ENCODE measurements at places on chromosomes 7 and 10.

- H3K27ac ChIP-seq = no peak overlapping the region
- no peaks in the 10 kb centered on the region for H3K36me3 ChIP-seq
- no peaks in the 10 kb centered on the region for H3K27me3 ChIP-seq
- no peaks in the 10 kb centered on the region for H3K4me1 ChIP-seq
Observed at GRCh38 chr7:94236960-94237359, 157.7 kb upstream of the COL1A2 start.

DNA sequence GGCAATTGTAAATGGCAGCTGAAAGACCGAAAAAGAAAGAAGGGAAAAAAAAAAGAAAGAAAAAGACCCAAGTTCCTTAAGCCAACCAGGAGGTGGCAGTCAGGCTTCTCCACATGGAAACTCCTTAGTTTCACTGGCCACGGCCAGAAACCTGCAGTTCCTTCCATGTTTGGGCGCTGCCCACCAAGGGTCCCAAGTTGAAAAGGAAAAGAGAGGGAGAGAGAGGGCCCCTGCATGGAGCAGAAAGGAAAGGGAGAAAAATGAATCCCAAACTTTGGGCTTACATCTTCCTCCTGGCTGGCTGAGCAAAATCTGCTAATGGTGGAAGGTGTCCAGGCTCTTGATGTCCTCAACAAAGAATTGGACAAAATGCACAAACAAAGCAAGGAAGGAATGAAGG lies 31.8 kb upstream of the ABCA13 start:
- DNase-seq = no peak
- H3K36me3 ChIP-seq = no peaks in the 10 kb centered on the region
- H3K4me1 ChIP-seq = no peaks in the 10 kb centered on the region
- H3K27me3 ChIP-seq = no peaks in the 10 kb centered on the region
- no peak overlapping the region for H3K27ac ChIP-seq
- H3K4me3 ChIP-seq = no peak overlapping the region

DNA sequence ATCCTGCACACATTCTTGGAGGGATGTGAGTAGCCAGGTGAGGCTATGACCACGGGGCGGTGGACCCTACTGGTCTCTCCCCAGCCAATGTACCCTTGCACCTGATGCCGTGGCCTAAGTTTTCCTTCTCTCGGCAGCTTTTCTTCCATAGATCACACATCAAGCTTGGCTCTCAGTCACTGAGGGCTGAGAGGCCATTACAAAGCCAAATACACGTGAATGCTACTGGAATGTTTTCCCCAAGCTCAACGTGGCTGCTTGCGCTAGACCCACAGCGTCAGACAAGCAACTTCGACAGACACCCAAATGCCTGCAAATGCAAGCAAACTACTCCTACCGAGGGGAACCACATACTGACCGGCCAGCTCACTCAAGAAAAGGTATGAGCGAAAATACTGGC lies 83.1 kb downstream of the PRPF18 start:
- peaks cover 13% of the 10 kb centered on the region for H3K36me3 ChIP-seq
- H3K4me1 ChIP-seq = no peaks in the 10 kb centered on the region
- H3K27me3 ChIP-seq = no peaks in the 10 kb centered on the region
- no peak overlapping the region for H3K4me3 ChIP-seq

GRCh38 chr10:62075912-62076311 lies 174.4 kb downstream of the ARID5B start:
- no peak for DNase-seq
- no peak overlapping the region for H3K27ac ChIP-seq
- no peak overlapping the region for H3K4me3 ChIP-seq
- peaks cover 18% of the 10 kb centered on the region for H3K4me1 ChIP-seq
- peaks cover 64% of the 10 kb centered on the region for H3K36me3 ChIP-seq

DNA sequence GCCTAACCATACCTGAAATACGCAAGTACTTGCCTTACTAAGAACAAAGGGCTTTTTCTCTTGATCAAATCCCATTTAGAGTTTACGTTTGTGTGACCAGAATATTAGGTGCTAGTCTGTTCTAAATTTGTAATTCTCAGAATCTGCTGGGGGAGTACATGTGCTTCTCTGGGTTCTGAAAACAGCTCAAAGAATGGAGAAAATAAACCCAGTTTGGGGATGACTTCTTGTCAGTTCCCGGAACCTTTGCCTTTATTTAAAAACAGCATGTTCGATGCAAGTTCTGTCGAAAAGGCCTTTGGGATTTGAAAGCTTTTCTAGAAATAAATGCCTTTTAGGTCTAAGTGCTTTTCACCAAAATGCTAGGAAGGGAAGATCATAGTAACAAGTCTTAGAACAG lies 147.0 kb downstream of the ARID5B start:
- peaks cover 17% of the 10 kb centered on the region for H3K36me3 ChIP-seq
- no peak for DNase-seq

- H3K4me3 ChIP-seq = no peak overlapping the region
- no peaks in the 10 kb centered on the region for H3K27me3 ChIP-seq
- DNase-seq = no peak
- no peaks in the 10 kb centered on the region for H3K4me1 ChIP-seq
Observed at GRCh38 chr7:135109562-135109961, 38.3 kb upstream of the TMEM140 start.

- H3K27ac ChIP-seq = no peak overlapping the region
- no peaks in the 10 kb centered on the region for H3K36me3 ChIP-seq
- no peak for DNase-seq
- peaks cover 12% of the 10 kb centered on the region for H3K4me1 ChIP-seq
- no peak overlapping the region for H3K4me3 ChIP-seq
Observed at GRCh38 chr7:146635205-146636032, 518.8 kb downstream of the CNTNAP2 start.

GRCh38 chr7:68892236-68892635 lies 706.0 kb upstream of the AUTS2 start:
- H3K27ac ChIP-seq = no peak overlapping the region
- H3K4me1 ChIP-seq = no peaks in the 10 kb centered on the region
- DNase-seq = no peak
- no peak overlapping the region for H3K4me3 ChIP-seq

- no peaks in the 10 kb centered on the region for H3K27me3 ChIP-seq
- H3K36me3 ChIP-seq = no peaks in the 10 kb centered on the region
- no peak for DNase-seq
- no peaks in the 10 kb centered on the region for H3K4me1 ChIP-seq
- H3K4me3 ChIP-seq = no peak overlapping the region
Observed at GRCh38 chr10:24448351-24448999, 239.5 kb downstream of the KIAA1217 start.

GRCh38 chr10:44962870-44963738 lies 3.5 kb downstream of the RASSF4 start:
- H3K4me1 ChIP-seq = peaks cover 44% of the 10 kb centered on the region
- H3K4me3 ChIP-seq = no peak overlapping the region
- H3K27ac ChIP-seq = peak overlapping the region; percentile 56
- H3K36me3 ChIP-seq = no peaks in the 10 kb centered on the region
- no peaks in the 10 kb centered on the region for H3K27me3 ChIP-seq

DNA sequence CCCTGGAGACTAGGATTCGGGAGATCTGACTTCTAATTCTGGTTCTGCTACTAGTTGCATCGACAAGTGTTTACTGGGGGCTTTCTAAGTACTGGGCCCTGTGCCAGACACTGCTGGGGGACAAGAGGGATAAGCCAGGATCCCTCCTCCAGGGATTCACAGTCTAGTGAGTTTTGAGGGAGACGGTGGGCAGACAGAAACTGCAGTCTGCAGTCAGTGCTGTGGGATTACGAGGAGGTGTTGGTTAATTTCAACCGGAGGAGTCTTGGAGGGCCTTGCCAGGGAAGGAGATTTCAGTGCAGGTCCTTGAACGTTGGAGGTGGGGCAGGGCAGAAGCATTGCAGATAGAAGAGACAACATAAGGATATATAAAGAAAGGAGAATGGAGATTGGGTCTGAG lies 3.5 kb upstream of the KCNH2 start:
- no peaks in the 10 kb centered on the region for H3K36me3 ChIP-seq
- no peak overlapping the region for H3K27ac ChIP-seq
- no peak overlapping the region for H3K4me3 ChIP-seq
- H3K4me1 ChIP-seq = peaks cover 22% of the 10 kb centered on the region

DNA sequence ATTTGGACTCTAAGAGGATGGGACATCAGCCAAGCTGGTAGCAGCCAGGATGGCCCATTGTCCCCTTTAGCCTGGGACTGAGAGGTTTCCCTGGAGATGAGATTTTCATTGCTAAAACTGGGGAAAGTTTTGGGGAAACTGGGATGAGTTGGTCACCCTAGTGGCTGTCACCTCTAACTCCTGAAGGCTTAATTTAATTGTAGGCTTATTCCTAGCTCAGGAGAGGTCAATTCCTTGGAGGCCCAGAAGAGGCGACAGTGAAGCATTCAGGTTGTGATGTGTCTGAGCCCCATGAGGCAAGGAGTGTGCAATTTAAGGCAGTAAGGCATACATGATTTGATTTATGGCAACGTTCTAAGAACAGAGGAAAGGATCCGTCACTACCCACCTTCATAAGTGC lies 24.9 kb upstream of the JAZF1 start:
- no peak overlapping the region for H3K27ac ChIP-seq
- no peaks in the 10 kb centered on the region for H3K36me3 ChIP-seq
- no peaks in the 10 kb centered on the region for H3K27me3 ChIP-seq
- no peaks in the 10 kb centered on the region for H3K4me1 ChIP-seq

DNA sequence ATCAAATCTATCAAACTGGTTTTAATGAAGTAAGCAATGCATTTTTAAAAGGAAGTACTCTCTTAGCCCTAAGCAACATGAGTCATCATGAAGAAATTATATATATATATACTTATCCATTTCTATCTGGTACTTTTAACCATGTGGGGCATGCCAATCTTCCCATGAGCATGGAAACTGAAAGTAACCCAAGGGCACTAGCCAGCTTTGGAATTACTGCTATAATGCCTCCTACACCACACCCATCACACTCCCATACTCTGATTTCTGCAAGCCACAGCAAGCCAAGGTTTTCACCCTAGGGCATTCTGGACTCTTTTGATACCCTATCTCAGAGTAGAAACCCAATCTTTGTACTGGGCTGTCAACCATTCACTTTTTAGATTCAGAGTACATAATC lies 204.6 kb downstream of the IMMP2L start:
- no peaks in the 10 kb centered on the region for H3K4me1 ChIP-seq
- no peaks in the 10 kb centered on the region for H3K27me3 ChIP-seq
- no peaks in the 10 kb centered on the region for H3K36me3 ChIP-seq
- H3K4me3 ChIP-seq = no peak overlapping the region
- no peak for DNase-seq

DNA sequence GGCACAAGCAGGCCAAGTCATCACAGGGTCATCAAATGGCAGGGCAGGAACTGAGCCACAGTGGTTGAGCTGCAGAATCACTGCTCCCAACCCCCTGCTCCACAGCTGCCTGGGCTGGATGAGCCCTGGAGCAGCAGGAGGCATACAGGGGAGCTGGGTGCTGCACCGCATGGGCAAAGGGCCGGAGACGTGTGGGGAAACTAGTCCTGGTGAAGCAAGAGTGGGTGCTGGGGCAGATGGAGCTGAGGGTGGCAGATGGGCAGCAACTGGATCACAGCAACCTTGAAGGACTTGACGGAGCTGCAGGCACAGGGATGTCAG lies 16.0 kb upstream of the VOPP1 start:
- no peak overlapping the region for H3K27ac ChIP-seq
- no peak for DNase-seq
- H3K36me3 ChIP-seq = no peaks in the 10 kb centered on the region

Data from thymus (tissue), 14 donors.